ENCODE measurements at places on chromosomes 4 and X. TPM values are rescaled to one million over a fixed set of nuclear protein-coding genes. Genes with fewer than 3 reads are reported as not detected.

PRKX gene
- total RNA-seq = 25.1 TPM

DUSP9 gene
- total RNA-seq = 0.04 TPM

SPANXA2 gene
- total RNA-seq = not detected

ARMCX4 gene
- total RNA-seq = 4.6 TPM

FAM241A gene
- 12.2 TPM for total RNA-seq

RAI2 gene
- 0.13 TPM for total RNA-seq

DIPK2B gene
- 3.6 TPM for total RNA-seq

SMARCA5 gene
- total RNA-seq = 43.4 TPM

BST1 gene
- total RNA-seq = 23.8 TPM

GRCh38 chr4:169810325-169811323, 52.9 kb upstream of the HPF1 start:
- peak; percentile 30 for DNase-seq

- DNase-seq = no peak
Observed at GRCh38 chr4:141391771-141392170, 171.1 kb downstream of the ZNF330 start.

DNA sequence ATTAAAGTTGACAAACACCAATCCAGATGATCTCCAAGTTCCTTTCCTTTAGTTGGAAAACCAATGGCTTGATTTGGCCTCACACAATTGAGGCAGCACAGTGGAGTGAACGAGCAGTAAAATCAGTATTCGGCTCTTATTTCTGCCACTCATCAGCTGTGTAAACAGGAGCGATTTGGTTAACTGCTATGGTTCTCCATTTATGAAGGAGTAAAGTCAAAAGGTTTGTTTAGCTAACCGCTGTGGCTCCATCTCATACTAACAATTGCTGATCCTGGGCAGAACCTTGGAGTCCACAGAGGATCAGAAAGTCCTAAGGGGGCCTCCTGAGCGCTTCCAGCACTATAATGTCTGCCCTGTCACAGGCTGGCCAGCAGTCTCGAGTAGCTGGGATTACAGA, 54.5 kb upstream of the EXOC1L start:
- no peak for DNase-seq

GRCh38 chrX:39848243-39848642, 249.5 kb downstream of the BCOR start:
- DNase-seq = no peak

DNA sequence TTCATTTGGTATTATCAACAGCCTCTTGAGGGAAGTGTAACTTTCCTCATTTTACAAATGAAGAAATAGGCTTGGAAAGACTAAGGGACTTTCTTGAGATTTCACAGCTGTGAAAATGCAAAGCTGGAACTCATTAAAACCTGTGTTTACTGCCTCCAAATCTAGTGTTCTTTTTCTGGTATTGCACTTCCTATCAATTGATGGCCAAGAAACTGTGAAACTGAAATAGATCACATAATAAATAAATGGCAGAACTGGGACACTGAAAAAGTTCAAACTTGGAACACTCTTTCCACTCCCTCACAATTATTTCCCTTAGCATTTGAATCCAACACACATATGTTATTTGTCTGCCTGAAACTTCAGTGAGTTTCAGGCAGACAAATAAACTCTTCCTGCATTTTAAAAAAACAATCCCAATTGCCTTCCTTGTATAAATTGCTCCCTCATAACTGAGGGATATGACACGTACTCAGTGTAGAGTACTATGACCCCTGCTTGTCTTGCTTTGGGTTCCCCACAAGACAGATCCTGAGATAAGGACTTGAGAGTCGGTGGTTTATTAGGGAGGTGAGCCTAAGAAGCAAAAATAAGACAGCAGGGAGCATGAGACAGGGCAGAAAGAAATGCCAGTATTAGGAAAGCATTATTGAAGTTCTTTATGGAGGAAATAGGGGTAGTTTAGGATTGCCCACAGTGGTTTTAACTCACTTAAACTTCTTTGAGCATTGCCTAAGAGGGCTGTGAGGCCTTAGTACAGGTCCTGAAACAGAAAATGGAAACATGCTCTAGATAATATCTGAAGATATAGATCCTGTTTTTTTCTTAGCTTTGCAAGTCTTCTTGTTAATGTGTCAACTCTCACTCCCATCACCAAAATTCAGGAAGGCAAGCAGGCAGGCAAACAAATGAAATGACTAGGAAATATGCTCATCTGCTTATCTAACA, 33.9 kb downstream of the RTL3 start:
- no peak for DNase-seq

DNA sequence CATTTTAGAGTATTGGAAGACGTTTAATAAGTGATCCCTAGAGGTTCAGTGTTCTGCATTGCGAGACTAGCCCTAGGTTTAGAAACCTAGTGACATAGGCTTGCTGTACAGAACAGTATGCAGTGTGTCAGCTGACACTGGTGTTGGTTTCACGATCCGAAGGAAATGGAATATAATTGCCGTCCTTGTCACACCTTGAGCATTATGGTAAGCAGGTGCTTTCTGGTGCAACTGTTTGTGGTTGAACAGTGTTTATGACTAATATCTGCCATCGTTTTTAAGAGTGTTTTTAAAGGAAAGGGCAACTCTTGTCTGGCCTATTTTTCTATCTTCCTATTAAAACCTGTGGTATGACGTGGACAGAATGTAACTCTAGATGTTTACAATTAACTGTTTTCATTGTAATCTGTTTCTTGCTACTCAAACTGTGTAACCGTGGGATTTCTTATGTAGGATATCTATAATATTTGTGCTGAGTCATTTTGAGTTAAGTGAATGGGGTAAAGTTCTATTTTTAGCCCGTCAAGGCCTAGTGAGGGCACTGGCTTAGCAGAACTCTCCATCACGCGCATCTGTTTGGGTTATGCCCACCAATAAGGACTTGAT, 53.8 kb upstream of the TBC1D14 start:
- no peak for DNase-seq

- DNase-seq = no peak
Observed at GRCh38 chr4:140260227-140260626, 106.2 kb upstream of the MAML3 start.
